CD4-positive, CD25-positive, alpha-beta regulatory T cell (primary cell): ENCODE measurements at places on chromosomes 2 and 18. TPM values are rescaled to one million over a fixed set of nuclear protein-coding genes. Genes with fewer than 3 reads are reported as not detected.

The PSD4 gene
- 124 TPM for total RNA-seq

GRCh38 chr2:98565286-98565860 lies 42.9 kb downstream of the COA5 start:
- no peak for DNase-seq
- H3K36me3 ChIP-seq, result peaks cover 99% of the 10 kb centered on the region
- H3K27ac ChIP-seq, result no peak overlapping the region
- H3K4me1 ChIP-seq, result no peaks in the 10 kb centered on the region

The RTP5 gene
- 0.44 TPM for total RNA-seq

The RAB31 gene
- 5.8 TPM for total RNA-seq

The CRYBA2 gene
- total RNA-seq, result not detected

DNA sequence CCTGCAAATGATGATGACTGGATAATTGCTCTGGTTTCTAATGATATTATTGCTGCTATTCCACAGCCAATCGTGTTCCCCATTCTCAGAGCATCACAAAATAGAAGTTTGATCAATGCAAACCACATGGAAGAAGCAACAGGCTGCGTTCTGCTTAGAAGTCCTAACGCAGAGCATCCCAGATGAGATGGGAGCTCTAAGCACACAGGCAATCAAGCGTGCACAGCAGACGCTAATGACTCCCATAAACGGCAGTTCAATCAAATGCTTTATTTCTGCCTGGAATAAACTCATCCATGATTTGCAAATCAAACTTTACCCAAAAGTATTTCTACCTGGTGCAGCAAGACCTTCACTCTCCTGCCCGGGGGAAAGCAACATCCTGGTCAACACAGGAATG lies 304.2 kb downstream of the FBXO15 start:
- no peak for DNase-seq
- no peak overlapping the region for H3K27ac ChIP-seq
- no peaks in the 10 kb centered on the region for H3K36me3 ChIP-seq
- no peak overlapping the region for H3K4me3 ChIP-seq

DNA sequence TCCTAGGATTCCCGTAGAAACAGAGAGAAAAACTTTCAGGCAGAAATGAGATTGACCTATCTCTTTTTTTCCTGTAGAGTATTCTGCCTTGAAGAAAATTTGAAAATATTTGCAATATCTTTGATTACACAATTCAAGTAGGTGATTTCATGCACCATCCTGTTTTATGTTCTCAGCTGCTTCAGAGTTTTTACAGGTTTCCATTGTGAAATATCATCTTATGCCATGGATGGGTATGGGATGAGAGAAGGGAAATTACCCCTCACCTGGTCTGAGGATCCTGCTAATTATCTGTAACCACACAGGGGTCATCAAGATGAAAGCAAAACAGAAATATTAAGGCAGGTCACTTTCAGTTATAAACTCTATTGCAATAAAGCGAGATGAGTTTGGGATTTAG lies 264.8 kb downstream of the TXNL1 start:
- no peaks in the 10 kb centered on the region for H3K4me1 ChIP-seq
- no peak for DNase-seq
- H3K36me3 ChIP-seq, result no peaks in the 10 kb centered on the region
- no peak overlapping the region for H3K4me3 ChIP-seq

DNA sequence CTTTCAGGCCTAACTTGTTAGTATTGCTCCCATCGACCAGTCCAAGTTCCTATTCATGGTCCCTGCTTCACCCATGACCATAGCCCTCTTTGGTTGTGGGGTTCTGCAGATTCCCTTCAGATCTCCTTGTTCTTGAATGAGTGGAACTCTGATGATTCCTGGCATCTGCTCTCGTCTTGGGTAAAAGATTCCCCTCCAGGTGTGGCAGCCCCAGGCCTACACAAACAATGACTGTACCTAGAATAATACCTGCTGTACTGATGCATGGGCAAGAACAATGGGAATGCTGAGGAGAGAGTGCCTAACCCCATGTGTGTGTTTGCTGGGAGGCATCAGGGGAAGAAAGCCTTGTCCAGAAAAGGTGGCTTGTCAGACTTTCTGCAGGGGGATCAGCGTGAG lies 39.2 kb upstream of the MRPL19 start:
- H3K27me3 ChIP-seq, result peaks cover 26% of the 10 kb centered on the region
- peaks cover 3% of the 10 kb centered on the region for H3K4me1 ChIP-seq
- H3K27ac ChIP-seq, result no peak overlapping the region
- H3K4me3 ChIP-seq, result no peak overlapping the region
- DNase-seq, result no peak
- H3K36me3 ChIP-seq, result no peaks in the 10 kb centered on the region

DNA sequence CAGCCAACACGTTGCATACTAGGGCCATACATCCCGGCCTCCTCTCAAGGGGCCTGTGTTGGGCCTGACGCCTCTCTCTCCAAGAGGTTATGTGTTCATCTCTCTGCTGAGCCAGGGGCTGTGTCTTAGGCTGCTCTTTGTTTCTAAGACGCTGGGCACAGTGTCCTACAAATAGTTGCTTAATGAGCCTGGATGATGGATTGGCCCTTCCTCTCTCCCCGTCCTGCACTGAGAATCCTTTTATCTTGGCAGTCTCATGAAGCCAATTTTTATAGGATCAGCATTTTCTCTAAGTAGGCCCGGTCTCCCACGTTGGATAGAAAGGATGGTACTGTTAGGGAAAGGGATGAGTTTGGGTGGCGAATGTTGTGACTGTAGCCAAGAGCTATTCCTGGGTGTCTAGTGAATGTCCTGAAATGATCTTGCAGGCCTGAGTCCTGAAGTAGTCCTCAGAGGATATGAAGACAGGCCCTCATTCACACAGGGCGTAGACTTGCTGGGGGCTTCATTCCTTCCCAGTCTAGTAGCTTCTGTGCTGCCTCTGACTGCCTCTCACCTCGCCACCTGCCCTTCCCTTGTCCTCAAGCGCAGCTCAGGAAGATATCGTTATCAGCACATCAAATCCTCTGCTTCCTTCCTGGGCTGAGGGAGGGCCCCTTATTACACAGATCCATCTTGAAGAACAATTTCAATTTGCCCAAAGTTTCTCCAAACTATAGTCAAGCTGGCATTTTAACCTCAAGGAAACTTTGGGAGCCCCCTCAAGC lies 8.8 kb downstream of the LBH start:
- peaks cover 96% of the 10 kb centered on the region for H3K4me1 ChIP-seq
- H3K27me3 ChIP-seq, result no peaks in the 10 kb centered on the region
- peak overlapping the region; percentile 66 for H3K4me3 ChIP-seq
- no peak for DNase-seq
- H3K27ac ChIP-seq, result peak overlapping the region; percentile 43

- no peaks in the 10 kb centered on the region for H3K4me1 ChIP-seq
- no peaks in the 10 kb centered on the region for H3K27me3 ChIP-seq
- no peak overlapping the region for H3K27ac ChIP-seq
- H3K4me3 ChIP-seq, result no peak overlapping the region
- H3K36me3 ChIP-seq, result peaks cover 2% of the 10 kb centered on the region
Measured at GRCh38 chr2:102764083-102764482, 2.3 kb downstream of the TMEM182 start.

DNA sequence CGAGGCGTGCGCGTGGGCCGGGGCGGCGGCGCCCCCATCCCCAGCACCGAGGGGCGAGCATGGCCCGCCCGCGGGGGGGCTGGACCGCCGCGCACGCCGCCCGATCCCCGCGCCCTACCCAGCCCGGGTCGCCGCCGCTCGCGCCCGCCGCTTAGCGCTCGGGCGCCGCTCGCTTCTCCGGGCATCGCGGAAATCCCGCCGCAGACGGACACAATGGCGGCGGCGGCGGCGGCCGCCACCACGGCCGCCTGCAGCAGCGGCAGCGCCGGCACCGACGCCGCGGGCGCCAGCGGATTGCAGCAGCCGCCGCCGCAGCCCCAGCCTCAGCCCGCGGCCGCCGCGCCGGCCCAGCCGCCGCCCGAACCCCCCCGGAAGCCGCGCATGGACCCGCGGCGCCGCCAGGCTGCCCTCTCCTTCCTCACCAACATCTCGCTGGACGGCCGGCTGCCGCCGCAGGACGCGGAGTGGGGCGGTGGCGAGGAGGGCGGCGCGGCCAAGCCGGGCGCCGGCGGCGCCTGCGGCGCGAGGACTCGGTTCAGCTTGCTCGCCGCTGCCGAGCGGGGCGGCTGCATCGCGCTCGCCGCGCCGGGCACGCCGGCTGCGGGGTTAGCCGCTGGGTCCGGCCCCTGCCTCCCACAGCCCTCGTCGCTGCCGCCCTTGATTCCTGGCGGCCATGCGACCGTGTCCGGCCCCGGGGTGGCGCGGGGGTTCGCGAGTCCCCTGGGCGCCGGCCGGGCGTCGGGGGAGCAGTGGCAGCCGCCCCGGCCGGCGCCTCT lies 453 bp downstream of the CABLES1 start:
- no peak overlapping the region for H3K4me3 ChIP-seq
- H3K36me3 ChIP-seq, result no peaks in the 10 kb centered on the region
- peaks cover 17% of the 10 kb centered on the region for H3K27me3 ChIP-seq
- peaks cover 24% of the 10 kb centered on the region for H3K4me1 ChIP-seq
- peak; percentile 7 for DNase-seq

DNA sequence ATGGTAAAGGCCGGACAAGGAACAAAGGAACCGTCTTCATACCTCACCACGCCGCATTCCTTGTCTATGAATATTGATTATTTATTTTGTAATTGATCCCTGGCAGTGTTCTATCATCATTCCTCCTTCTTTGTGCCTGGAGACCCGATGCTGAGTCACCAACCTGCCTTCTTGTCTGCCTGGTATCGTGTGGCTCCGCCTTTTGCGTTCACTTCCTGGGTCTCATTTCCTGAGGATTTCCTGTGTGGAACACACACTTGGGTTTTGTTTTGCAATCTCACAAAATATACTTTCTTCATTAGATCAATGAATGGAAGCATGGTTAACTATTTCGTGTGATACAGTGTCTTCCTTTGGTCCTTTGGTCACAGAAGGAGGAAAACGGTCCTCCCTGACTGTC lies 95.5 kb upstream of the SNTG2 start:
- no peak overlapping the region for H3K4me3 ChIP-seq
- H3K27ac ChIP-seq, result no peak overlapping the region
- H3K4me1 ChIP-seq, result no peaks in the 10 kb centered on the region
- DNase-seq, result no peak
- no peaks in the 10 kb centered on the region for H3K36me3 ChIP-seq
- H3K27me3 ChIP-seq, result no peaks in the 10 kb centered on the region

- H3K27me3 ChIP-seq, result no peaks in the 10 kb centered on the region
- no peaks in the 10 kb centered on the region for H3K36me3 ChIP-seq
- no peak for DNase-seq
- H3K4me1 ChIP-seq, result no peaks in the 10 kb centered on the region
- H3K27ac ChIP-seq, result no peak overlapping the region
Measured at GRCh38 chr18:28040211-28040610, 136.7 kb downstream of the CDH2 start.

DNA sequence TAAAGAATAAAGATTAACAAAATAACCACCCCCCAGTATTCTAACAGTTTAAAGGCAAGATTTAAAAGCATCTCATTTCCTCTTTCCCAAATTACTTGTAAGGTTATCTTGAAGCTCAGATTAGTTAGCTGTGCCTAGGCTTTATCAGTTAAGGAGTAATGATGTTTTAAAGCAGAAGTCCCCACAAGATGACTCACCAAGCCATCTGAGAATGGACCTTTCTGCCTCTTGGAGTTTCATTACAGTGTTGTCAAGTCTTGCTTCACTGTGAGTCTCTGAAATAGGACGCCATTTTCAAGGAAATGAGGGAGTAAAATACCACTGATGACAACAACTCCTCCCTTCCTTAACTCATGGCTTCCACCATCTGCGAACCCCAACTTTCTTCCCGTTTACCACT lies 35.9 kb downstream of the ZNF385B start:
- H3K27me3 ChIP-seq, result no peaks in the 10 kb centered on the region
- no peak for DNase-seq
- H3K4me3 ChIP-seq, result no peak overlapping the region
- H3K4me1 ChIP-seq, result no peaks in the 10 kb centered on the region

- no peaks in the 10 kb centered on the region for H3K27me3 ChIP-seq
- H3K36me3 ChIP-seq, result no peaks in the 10 kb centered on the region
- DNase-seq, result no peak
- H3K27ac ChIP-seq, result no peak overlapping the region
- no peaks in the 10 kb centered on the region for H3K4me1 ChIP-seq
Measured at GRCh38 chr2:134466141-134466540, 212.3 kb downstream of the MGAT5 start.

DNA sequence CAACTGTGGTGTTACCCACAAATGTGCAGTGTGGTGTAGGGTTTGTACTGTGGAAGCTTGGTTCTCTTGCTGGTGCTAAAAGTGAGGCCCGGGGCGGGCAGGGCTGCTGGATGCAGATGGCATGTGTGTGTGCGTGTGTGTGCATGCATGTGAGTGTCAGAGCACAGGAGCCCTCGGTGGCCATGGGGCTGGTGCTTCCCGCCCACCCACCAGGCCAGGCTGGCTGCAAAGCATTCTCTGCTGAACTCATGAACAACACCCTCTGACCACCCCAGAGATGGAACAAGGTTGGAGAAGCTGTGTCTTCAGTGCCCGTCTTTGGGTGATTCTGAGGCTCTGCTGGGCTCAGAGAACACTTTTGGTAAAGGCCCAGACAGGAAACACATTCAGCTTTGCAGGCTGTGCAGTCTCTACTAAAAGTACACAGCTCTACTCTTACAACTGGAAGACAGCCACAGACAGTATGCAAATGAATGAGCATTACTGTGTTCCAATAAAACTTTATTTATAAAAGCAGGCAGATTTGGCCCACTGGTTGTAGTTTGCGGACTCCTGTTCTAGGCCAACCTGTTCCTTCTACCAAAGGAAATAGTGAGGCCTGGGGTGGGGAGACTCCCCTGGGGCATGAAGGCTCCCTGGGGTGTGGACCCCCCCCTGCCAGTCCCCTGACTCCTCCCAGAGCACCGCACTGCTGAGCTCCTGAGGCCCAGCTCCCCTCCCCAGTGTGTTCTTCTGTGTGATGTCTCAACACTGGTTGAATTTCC lies 225.3 kb upstream of the HDAC4 start:
- H3K4me1 ChIP-seq, result peaks cover 48% of the 10 kb centered on the region
- H3K27me3 ChIP-seq, result no peaks in the 10 kb centered on the region
- no peak for DNase-seq
- H3K36me3 ChIP-seq, result no peaks in the 10 kb centered on the region
- H3K27ac ChIP-seq, result no peak overlapping the region
- no peak overlapping the region for H3K4me3 ChIP-seq

GRCh38 chr2:33442528-33443079 lies 33.8 kb upstream of the RASGRP3 start:
- H3K27me3 ChIP-seq, result peaks cover 8% of the 10 kb centered on the region
- H3K27ac ChIP-seq, result no peak overlapping the region
- H3K4me1 ChIP-seq, result no peaks in the 10 kb centered on the region
- no peaks in the 10 kb centered on the region for H3K36me3 ChIP-seq

The UGP2 gene
- 118 TPM for total RNA-seq

The KLHL30 gene
- not detected for total RNA-seq

DNA sequence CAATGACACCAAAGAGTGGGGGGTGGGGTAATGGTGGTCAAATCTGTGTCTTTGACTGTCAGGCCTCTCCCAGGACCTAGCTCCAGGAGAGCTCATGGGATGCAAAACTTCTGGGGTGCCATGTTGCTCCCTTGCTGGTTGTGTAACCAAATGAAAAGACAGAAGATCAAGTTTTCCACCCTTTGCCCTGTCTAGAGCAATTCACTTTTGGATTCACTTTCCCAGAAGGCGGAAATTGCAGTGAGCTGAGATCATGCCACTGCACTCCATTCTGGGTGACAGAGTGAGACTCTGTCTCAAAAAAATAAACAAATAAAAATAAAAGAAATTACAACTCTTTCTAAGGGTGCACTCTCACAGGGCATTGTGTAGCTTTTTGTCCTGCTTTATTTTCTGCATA lies 34.9 kb upstream of the PLA2R1 start:
- no peaks in the 10 kb centered on the region for H3K4me1 ChIP-seq
- H3K4me3 ChIP-seq, result no peak overlapping the region
- no peaks in the 10 kb centered on the region for H3K36me3 ChIP-seq
